ENCODE measurements at places on chromosomes 4 and X. TPM values are rescaled to one million over a fixed set of nuclear protein-coding genes. Genes with fewer than 3 reads are reported as not detected.

The ZMAT1 gene
- 5.6 TPM for total RNA-seq

The RTL5 gene
- 3.4 TPM for total RNA-seq

The CXXC4 gene
- total RNA-seq: 5.2 TPM

The FMR1NB gene
- total RNA-seq: not detected

The ZNF711 gene
- total RNA-seq: 3.0 TPM

The PROM1 gene
- total RNA-seq: 38.6 TPM

The ART3 gene
- total RNA-seq: 5.4 TPM

DNA sequence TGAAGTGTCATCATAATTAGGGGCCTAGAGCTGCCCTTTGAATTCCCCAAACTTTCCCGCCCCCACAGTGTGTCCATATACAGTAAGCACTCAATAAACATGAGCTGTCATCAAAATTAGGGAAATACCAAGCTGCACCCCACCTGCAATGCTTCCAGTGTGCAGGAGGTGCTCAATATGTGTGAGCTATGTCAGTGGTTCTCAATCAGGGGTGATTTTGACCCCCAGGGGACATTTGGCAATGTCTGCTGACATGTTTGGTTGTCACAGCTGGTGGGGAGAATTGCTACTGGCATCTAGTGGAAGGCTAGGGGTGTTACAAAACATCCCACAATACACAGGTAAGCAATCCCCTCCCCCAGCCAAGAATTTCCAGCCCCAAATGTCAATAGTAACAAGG, 748 bp downstream of the CFP start:
- H3K36me3 ChIP-seq: no peaks in the 10 kb centered on the region
- H3K27ac ChIP-seq: no peak overlapping the region
- H3K27me3 ChIP-seq: no peaks in the 10 kb centered on the region
- no peaks in the 10 kb centered on the region for H3K4me1 ChIP-seq
- no peak overlapping the region for H3K4me3 ChIP-seq

- no peaks in the 10 kb centered on the region for H3K27me3 ChIP-seq
- no peaks in the 10 kb centered on the region for H3K4me1 ChIP-seq
- no peak overlapping the region for H3K4me3 ChIP-seq
- no peaks in the 10 kb centered on the region for H3K36me3 ChIP-seq
- H3K27ac ChIP-seq: no peak overlapping the region
- DNase-seq: no peak
These were observed 90.4 kb downstream of the HAUS3 start for GRCh38 chr4:2151544-2151943.

- no peak overlapping the region for H3K27ac ChIP-seq
- no peaks in the 10 kb centered on the region for H3K36me3 ChIP-seq
- H3K4me1 ChIP-seq: no peaks in the 10 kb centered on the region
- no peaks in the 10 kb centered on the region for H3K27me3 ChIP-seq
- no peak overlapping the region for H3K4me3 ChIP-seq
These were observed 128.1 kb downstream of the LAS1L start for GRCh38 chrX:65406532-65406931.

DNA sequence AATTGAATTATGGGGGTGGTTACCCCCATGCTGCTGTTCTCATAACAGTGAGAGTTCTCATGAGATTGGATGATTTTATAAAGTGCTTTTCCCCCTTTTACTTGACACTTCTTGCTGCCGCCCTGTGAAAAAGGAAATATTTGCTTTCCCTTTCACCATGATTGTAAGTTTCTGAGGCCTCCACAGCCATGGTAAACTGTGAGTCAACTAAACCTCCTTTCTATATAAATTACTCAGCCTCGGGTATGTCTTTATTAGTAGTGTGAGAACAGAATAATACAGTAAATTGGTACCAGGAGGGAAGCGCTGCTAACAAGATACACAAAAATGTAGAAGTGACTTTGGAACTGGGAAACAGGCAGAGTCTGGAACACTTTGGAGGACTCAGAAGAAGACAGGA, 1070.8 kb downstream of the FAM133A start:
- no peak overlapping the region for H3K27ac ChIP-seq
- H3K27me3 ChIP-seq: no peaks in the 10 kb centered on the region
- no peaks in the 10 kb centered on the region for H3K4me1 ChIP-seq
- DNase-seq: no peak
- no peaks in the 10 kb centered on the region for H3K36me3 ChIP-seq

DNA sequence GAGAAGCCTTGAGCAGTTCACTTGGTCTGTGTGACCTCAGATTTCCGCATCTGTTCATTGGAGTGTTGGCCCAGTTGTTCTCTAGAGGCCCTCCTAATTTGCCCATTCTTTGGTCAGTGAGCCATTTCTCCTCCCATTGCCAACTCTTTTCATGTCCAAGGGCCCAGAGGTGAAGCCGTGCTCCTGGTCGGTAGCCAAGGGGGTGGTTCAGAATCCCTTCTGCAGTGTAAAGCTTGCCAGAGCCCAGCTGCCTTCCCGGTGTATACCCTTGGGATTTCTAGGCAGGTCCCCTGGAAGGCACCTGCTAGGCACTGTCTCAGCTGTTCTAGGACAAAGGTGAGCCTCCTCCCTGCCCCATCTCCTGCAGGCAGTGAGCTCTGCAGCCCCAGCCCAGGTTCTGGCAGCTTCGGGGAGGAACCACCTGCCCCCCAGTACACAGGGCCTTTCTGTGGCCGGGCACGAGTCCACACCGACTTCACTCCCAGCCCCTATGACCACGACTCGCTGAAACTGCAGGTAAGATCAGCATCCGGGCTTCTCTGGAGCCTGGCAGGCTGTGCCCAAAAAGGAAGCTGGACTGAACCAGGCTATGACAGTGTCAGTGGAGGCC, 12.3 kb downstream of the SASH3 start:
- no peak overlapping the region for H3K27ac ChIP-seq
- DNase-seq: no peak

DNA sequence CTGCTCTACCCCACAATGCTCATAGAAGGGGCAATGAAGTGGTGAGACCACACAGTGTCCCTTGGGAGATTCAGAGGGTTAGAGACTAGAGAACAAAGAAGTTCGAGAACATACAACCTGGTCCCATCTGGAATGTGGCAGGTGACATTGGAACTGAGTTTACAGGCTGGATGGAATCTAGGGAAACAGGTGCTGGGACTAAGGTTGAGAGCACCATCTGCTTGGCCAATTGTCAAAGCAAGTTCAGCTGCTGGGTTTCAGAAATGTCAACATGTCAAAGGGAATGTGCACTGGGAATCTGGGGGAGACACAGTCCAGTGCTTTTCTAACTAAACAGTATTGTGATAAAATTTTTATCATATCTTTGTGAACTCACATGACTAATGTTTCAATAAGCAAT, 15.9 kb upstream of the FAM13A start:
- DNase-seq: peak; percentile 59
- no peak overlapping the region for H3K27ac ChIP-seq
- no peaks in the 10 kb centered on the region for H3K4me1 ChIP-seq
- no peaks in the 10 kb centered on the region for H3K27me3 ChIP-seq
- no peak overlapping the region for H3K4me3 ChIP-seq
- H3K36me3 ChIP-seq: no peaks in the 10 kb centered on the region

DNA sequence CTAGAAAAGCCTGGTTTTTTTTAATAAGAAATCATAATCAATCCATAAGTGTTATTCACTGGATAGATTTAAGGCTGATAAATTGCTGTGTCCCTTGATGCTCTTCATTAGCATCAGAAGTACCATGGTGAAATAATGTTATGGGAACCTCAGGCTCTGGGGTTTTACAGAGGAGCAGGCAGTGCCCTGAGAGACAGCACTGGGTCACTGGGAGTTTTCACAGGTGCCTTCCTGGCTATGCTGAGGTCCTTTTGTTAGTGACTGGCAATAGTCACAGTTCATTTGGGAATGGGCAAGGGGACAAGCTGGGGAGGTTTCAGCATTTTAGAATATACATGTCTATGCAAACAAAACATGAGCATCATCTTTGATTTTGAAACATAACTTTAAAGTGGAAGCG, 38.6 kb downstream of the ANK2 start:
- H3K36me3 ChIP-seq: no peaks in the 10 kb centered on the region
- H3K27me3 ChIP-seq: no peaks in the 10 kb centered on the region
- no peak overlapping the region for H3K27ac ChIP-seq
- H3K4me1 ChIP-seq: no peaks in the 10 kb centered on the region

DNA sequence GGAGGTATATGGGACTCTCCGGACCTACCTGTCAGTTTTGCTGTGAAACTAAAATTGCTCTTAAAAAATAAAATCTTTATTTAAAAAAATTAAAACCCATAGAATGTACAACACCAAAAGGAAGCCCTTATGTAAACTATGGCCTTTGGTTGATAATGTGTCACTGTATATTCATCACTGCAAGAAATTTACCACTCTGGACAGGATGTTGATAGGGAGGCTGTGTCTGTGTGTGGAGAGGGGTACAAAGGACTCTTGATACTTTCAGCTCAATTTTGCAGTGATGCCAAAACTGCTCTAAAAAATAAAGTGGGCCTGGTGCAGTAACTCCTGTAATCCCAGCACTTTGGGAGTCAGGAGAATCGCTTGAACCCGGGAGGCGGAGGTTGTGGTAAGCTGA, 2.9 kb upstream of the ZMYM3 start:
- no peak overlapping the region for H3K27ac ChIP-seq
- no peaks in the 10 kb centered on the region for H3K4me1 ChIP-seq
- no peaks in the 10 kb centered on the region for H3K36me3 ChIP-seq
- DNase-seq: no peak
- H3K4me3 ChIP-seq: no peak overlapping the region

DNA sequence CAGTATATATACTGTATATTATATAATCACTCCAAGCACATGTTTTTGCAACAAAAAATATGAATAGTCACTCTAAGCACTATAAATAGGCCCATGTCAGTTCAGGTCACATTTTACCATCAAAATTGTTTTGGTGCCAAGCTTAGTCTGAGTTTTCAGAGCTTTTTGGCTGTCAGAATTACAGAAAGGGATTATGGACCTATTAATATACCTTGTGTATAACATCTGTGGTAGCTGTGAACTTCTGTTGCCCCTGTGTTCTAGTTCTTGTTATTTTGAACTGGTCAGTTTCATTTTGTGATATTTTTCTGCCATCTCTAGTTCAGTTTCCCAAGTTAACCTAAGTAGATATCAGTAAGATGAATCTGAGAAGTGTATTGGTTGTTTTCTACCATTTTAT, 22.9 kb downstream of the EXOC1 start:
- no peak for DNase-seq
- no peaks in the 10 kb centered on the region for H3K36me3 ChIP-seq
- H3K27me3 ChIP-seq: no peaks in the 10 kb centered on the region
- no peak overlapping the region for H3K4me3 ChIP-seq
- H3K27ac ChIP-seq: no peak overlapping the region

DNA sequence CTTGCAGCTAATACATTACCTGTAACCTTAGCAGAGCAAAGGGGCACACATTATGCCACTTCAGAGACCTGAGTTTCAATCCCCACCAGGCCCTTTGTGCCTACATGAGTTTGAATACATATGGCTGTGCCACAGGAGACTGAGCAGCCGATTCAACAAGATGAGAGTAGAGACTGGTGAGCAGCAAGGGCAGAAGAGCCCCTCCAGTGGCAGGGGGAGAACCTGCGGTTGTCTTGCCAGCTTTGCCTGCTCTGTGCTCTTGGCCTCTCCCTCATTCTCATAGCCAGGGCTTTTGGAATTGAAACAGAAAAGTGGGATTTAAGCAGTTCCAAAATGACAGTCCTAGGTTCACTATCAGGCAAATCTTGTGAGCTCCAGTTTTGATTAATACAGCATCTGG, 52.3 kb upstream of the CLNK start:
- no peaks in the 10 kb centered on the region for H3K27me3 ChIP-seq
- DNase-seq: no peak
- H3K4me3 ChIP-seq: no peak overlapping the region

DNA sequence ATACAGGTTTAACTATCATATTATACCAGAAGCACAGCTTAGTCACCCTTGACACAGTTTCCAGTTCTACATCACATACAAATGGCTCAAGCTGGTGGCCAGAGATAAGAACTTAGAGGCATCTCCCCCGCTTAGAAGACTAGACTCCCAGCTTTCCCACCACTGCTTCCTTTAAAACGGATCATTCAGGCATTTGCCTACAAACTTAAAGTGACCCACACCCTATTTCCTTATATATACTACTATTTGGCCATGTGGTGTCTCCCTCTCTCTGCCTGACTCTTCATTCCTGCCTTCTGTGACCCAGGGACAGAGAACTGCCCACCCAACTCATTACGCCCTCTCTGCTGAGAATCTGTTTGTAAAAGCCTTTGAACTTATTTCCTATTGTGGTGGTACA, 781.2 kb upstream of the DIAPH2 start:
- no peak overlapping the region for H3K4me3 ChIP-seq
- H3K27ac ChIP-seq: no peak overlapping the region
- no peaks in the 10 kb centered on the region for H3K36me3 ChIP-seq
- H3K27me3 ChIP-seq: peaks cover 3% of the 10 kb centered on the region
- DNase-seq: no peak
- H3K4me1 ChIP-seq: no peaks in the 10 kb centered on the region

All from pancreas (tissue), 10 donors.